ENCODE measurements at places on chromosomes 4 and X.

GRCh38 chr4:176376032-176376614, 56.4 kb downstream of the SPCS3 start:
- no peak for DNase-seq

GRCh38 chrX:132395026-132395425, 93.8 kb downstream of the MBNL3 start:
- DNase-seq: no peak

DNA sequence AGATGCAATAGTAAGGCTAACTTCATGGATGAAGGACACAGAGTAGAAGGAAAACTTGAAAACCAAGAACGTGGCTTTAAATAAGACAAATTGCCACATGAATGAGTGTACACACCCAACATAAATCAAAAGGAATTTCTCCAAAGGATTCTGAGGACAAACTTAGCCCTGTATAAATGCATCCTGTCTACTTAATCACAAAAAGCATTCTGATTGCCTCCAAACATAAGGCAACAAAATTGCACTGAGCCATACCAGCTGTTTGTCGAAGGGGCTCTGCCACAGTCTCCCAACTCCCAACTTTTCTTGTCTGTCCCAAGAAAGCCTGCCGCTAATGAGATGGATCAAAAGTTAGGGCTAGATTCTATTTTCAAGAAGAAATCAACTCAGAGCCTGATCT, 194.3 kb downstream of the SOWAHB start:
- DNase-seq: no peak

GRCh38 chr4:158914218-158914617, 145.4 kb downstream of the FNIP2 start:
- DNase-seq: no peak

DNA sequence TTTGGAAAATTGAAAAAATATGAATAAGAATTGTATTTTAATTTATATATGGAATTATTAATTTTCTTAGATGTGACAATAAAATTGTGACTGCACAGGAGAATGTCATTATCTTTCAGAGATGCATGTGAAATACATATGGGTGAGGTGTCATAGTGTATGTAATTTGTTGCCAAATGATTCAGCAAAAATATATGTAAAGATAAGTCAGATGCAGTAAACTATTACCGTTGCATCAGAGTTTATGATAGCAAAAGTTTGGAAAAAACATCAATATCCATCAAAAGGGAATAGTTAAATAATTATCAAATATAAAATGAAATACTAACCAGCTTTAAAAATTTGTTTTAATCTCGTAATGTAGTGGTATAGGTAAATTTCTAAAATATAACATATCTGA, 10.4 kb upstream of the SLC7A11 start:
- no peak for DNase-seq

- no peak for DNase-seq
These were observed 12.6 kb downstream of the SORBS2 start for GRCh38 chr4:185799442-185799841.

DNA sequence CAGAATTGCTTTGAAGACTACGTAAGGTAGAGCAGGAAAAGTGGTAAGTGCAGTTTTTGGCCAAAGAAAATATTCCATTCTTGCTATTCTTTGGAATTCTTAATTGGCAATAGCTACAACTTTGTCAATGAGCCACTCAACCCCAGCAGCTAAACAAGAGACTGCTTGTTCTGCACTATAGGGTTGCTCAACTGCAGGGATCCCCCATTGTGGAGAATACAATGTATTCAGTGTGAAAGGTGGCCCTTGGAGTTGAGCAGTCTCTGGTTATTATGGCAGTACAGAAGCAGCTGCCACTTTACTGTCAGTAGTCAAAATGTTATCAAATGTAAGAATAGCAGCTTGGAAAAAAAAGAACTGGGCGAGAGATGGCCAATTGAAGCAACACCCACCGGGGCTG, 808.7 kb downstream of the CENPC start:
- no peak for DNase-seq

DNA sequence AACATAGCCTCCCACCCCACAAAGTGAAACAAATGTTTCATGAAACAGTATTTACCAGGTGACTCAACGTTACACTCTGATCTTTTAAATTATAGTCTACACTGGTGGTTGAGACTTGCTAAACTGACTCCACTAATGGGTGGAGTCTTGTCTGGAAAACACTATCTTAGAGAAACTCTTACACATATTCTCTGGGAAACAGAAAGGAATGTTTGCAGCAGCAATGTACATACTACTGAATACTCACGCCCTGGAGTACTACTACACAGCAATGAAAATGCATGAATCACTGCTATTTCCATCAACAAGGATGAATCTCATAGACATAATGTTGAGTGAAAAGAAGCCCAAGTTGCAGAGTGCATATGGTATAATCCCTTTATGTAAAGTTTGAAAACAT, 208.5 kb upstream of the IGFBP7 start:
- no peak for DNase-seq

GRCh38 chr4:74738464-74739143, 55.7 kb downstream of the BTC start:
- DNase-seq: no peak

- no peak for DNase-seq
These were observed 114.4 kb downstream of the FRYL start for GRCh38 chr4:48665555-48666186.

- no peak for DNase-seq
These were observed 625 bp upstream of the GABRA4 start for GRCh38 chr4:46994007-46994405.

DNA sequence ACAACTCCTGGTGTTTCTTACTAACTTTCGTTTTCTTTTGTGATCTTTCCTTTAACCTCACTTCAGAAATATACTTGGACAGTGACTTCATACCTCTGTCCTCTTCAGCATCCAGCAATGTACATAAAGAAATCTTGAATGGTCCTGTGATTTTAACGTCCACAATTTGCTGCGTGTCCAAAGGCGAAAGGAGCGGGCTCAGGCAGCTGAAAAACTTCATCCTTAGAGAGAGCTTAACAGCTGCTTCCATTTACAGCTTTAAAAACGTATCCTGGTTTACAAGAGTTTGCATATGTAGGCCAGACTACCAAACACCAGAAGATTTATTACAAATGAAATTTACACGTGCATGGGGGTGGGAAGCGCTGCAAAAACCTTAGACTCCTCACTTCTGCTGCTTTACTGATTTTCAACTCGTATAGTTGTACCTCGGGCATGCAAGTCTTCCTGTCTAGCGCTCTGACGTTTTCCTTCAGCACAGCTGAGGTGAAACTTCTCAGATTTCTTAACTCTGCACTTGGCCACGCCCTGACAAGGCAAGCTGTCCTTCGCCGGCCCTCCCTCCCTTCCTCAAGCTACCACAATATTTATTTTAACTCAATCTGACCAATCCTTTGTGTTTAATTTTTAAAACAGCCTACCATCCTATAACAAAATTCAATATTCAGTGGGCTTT, 406.4 kb downstream of the FAM47A start:
- no peak for DNase-seq

- DNase-seq: no peak
These were observed 689 bp upstream of the OGT start for GRCh38 chrX:71532078-71532752.

DNA sequence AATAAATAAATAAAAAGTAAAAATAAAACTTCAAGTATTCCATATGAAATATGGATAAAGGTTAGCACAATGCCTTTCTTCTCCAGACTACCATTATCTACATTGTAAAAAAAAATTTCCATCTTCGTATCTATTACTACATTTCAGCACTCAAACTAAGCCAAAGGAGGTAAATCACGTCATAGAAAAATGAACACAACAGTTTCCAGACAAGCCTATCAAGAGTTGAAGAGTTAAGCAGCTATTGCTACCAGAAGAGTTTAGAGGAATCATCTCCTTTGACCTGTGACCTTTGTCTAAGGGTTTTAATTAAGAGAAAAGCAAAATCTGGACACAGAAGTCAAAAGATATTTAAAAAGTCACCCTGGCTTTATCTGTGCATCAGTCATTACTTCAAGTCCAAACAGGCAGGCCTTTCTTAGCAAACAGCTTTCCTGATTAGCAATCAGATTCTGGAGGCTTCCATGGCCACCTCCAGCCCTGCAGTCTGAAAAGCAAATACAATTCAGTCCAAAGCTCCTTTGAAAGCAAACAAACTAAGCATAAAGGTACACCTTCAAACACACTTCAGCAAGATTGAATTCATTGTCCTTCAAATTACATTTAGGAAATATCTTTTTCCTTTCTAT, 82.2 kb downstream of the APBB2 start:
- no peak for DNase-seq

DNA sequence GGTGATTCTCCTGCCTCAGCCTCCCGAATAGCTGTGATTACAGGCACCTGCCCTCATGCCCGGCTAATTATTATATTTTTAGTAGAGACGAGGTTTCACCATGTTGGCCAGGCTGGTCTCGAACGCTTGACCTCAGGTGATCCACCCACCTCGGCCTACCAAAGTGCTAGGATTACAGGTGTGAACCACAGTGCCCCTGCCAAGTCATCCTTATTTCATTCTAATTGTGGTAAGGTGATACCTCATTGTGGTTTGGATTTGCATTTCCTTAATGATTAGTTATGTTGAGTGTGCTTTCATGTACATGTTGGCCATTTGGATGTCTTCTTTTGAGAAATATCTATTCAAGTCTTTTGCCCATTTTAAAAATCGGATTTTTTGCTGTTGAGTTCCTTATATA, 93.0 kb downstream of the USP9X start:
- DNase-seq: no peak

DNA sequence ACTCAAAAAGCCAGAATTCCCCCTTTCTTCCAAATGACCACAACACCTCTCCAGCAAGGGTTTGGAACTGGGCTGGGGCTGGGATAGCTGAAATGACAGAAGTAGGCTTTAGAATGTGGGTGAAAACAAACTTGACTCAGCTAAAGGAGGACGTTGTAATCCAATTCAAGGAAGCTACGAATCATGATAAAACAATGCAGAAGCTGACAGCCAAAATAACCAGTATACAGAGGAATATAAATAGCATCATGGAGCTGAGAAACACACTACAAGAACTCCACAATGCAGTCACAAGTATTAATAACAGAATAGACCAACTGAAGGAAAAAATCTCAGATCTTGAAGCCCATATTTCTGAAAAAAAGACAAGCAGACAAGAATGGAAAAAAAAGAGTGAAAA, 95.8 kb upstream of the TET2 start:
- no peak for DNase-seq

DNA sequence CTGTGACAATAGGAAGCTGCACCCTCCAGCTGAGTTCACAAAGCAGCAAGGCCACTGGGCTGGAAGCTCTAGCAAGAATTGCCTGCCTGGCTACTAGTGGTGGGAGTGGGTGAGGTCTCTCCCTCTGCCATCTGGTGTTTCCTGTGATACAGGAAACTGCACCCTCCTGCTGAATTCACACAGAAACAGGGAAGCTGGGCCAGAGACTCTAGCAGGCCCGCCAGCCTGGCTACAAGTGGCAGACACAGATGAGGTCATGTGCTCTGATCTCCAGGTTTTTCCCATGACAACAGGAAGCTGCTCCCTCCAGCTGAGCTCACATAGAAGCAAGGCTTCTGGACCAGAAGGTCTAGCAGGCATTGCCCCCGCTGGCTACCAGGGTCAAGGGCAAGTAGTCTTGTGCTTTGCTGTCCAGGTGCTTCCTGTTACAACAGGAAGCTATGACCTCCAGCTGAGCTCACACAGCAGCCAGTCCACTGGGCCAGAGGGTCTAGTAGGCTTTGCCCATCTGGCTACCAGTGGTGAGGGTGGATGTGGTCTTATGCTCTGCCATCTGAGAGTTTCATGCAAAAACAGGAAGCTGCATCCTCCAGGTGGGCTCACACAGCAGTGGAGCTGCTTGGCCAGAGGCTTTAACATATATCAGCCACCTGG, 41.5 kb upstream of the ZXDA start:
- DNase-seq: no peak

GRCh38 chrX:8639949-8640475, 91.9 kb downstream of the ANOS1 start:
- DNase-seq: no peak

- no peak for DNase-seq
These were observed 226.6 kb downstream of the NLGN4X start for GRCh38 chrX:6002056-6002455.

GRCh38 chr4:165288226-165288625, 39.2 kb upstream of the MSMO1 start:
- DNase-seq: no peak

DNA sequence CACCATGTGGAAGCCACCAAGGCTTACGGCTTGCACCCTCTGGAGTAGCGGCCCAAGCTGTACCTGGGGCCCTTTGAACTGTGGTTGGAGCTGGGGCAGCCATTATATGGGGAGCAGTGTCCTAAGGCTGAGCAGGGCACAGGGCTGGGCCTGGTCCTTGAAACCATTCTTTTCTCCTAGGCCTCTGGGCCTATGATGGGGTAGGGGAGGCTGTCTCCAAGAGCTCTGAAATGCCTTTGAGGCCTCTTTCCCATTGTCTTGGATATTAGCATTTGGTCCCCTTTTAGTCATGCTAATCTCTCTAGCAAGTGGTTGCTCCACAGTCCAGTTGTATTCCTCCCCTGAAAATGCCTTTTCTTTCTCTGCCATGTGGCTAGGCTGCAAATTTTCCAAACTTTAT, 96.4 kb upstream of the ARX start:
- no peak for DNase-seq

DNA sequence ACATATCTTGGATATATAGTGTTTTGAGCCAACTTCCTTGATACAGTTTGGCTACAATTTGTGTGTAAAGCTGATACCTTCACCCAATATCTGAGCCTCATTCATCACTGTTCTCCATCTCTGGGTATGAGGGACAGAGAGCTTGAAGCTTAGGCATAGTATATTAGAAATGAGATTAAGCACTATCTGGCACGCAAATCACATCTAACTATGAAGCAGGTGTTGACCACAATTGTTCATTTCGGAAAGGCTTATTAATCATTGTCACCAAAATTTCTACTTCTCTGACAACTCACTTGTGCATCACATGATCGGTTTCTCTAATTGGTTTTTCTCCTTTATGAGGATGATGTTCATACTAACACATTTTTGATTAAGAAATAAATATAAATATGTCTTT, 2.1 kb upstream of the POF1B start:
- no peak for DNase-seq

GRCh38 chr4:91220315-91220714, 1083.5 kb upstream of the GRID2 start:
- DNase-seq: no peak

GRCh38 chr4:70681704-70682103, 6.6 kb upstream of the UTP3 start:
- no peak for DNase-seq

DNA sequence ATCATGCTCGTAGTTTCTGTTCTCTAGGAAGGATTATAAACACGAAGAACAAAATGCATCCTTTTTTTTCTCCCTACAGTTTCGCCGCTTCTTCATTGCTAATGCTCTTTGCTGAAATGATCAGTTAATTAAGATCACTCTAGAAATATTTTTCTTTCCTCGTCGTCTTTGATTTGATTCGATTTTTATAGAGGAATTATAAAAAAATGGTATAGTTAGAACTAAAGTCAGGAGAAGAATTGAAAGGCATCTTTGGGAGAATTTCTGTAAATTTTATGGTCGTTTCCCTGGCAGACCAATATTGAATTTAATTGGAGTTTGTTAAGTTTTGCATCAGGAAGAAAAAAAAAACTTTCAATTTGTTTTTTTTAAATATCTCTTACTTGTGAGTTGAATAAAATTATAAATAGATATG, 1.1 kb upstream of the NKX3-2 start:
- no peak for DNase-seq
